ENCODE measurements at places on chromosomes 3 and 15.

- no peak for DNase-seq
Observed at GRCh38 chr3:176141837-176142236, 1055.4 kb downstream of the TBL1XR1 start.

DNA sequence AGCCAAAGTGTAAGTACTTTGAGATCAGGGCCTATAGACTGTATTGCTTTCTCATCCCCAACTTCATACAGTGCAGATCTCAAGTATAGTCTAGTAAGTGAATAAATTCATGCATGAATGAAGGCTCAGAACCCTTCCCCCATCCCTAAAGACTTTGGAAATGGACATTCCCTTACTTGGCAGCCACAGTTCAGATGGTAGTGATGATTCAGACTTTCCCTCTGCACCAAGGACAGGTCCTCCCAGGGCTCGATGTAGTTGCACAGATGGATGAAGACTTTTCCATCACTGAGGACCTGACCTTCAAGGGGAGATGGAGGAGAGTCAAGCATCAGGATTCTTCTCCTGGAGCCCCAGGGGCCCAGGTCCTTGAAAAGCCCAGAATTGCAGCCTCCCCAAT is 4.6 kb downstream of the TIMP4 start:
- DNase-seq: no peak

- DNase-seq: no peak
Observed at GRCh38 chr3:184568924-184569829, 7.6 kb downstream of the EPHB3 start.

DNA sequence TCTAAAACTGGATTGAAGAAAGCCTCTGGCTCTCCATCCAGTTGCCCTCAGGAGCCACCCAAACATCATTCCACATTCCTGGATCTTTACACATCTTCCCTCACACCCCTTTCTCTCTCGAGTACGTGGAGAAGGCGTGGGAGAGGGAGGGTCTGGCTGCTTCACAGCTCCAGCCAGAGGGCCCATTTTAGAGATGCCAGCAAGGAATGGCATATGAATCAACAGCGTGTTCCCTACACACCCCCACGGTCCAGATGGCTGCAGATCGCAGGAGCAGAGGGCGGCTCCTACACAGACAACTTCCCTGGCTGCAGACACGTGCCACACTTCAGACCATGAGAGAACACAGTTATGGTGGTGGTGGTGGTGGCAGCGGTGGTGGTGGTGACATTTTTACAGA is 280.1 kb downstream of the ERC2 start:
- DNase-seq: no peak

- no peak for DNase-seq
Observed at GRCh38 chr15:67079361-67079760, 14.0 kb downstream of the SMAD3 start.

DNA sequence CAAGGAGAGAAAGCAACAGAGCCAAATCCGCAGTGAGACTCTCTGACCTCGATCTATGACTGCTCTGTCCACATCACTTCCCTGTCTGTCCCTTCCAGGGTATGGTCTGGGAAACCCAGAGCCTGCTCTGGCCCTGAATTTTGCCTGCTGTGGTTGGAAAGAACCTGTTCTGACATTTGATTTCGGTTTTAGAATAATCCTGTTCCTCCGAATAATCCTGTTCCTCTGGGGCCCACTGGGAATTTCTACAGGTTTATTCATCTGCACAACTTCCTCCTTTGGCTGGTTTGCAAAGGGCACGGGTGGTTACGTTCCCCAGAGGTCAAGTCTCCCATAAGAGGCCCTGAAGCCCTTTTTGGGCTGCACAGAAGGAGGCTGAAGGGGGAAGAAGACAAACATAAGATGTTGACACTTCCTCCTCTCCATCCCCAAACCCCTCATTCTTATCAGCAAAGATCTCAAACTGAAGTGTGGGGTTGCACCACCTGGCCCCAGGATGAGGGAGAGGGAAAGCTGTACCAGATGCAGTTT is 10.6 kb downstream of the LAMP3 start:
- DNase-seq: no peak

DNA sequence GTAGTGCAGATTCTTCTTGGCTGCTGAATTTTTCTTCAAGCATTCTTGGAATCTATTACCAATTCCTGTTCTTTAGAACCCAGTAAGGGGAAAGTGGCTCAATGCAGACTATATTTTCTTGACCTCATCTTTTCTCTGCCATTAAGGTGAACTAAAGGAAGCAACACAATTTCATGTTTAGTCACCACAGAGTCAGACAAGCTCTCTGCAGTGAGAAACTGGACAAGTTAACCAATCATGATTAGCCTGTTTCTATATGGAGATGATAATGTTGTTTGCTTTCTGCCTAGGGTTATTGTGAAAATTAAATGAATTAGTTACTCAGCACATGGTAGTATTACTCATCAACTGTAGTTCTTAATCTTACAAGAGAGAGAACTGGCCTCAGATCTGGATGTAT is 1075.1 kb downstream of the AGBL1 start:
- DNase-seq: no peak

DNA sequence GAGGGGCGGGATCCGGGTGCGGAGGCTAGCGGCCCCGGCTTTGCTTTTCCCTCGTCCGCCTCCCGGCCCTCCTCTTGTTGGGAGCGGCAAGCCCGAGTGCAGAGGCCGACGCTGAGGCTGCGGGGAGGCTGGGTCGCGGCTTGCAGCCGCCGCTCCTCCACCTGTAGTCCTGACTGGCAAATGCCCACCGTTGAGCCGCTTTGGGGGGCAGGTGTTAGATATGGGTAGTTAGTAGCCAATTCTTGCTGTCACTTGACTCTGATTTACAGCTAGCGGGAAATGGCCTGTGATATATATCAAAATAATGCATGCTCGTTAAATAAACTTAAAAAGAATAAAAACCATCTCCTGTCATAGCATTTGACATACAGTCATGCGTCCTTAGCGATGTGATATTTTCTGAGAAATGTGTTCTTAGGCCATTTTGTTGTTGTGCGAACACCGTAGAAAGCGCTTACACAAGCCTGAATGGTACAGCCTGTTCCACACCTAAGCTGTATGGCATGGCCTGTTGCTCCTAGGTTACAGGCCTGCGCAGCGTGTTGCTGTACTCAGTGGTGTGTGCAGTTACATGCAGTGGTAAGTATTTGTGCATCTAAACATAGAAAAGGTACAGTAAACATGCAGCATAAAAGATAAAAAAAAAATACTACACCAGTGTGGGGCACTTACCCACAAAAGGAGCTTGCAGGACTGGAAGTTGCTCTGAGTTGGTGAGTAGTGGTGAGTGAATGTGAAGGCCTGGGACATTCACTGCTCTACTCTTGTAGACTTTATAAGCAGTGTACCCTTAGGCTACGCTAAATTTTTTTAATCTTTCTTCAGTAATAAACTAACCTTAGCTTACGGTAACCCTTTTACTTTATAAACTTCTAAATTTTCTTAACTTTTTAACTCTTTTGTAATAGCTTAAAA is 873 bp downstream of the CAPN7 start:
- no peak for DNase-seq

- no peak for DNase-seq
Observed at GRCh38 chr15:48876057-48876456, 1.9 kb upstream of the EID1 start.

DNA sequence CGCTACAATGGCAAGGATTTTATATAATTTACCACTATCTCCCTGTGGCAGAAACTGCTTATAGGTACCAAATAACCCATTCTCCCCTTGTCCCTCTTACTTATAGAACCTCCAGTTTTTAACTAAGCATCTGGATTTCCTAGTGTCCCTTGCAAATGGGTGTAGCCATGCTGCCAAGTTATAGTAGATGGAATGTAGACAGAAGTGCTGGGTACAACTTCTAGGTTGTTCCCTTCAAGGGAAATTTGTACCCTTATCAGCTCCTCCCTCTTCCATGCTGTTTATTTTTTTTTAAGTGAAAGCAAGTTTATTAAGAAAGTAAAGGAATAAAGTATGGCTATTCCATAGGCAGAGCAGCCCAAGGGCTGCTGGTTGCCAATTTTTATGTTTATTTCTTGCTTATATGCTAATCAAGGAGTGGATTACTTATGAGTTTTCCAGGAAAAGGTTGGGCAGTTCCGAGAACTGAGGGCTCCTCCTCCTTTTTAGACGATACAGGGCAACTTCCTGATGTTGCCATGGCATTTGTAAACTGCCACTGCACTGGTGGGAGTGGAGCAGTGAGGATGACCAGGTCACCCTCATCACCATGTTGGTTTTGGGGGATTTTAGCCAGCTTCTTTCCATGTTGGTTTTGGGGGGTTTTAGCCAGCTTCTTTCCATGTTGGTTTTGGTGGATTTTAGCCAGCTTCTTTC is 40.1 kb upstream of the TM4SF19 start:
- DNase-seq: no peak

GRCh38 chr15:100731267-100732152 is 129.1 kb downstream of the ASB7 start:
- no peak for DNase-seq

GRCh38 chr15:101024073-101024695 is 105.0 kb downstream of the LRRK1 start:
- DNase-seq: no peak

DNA sequence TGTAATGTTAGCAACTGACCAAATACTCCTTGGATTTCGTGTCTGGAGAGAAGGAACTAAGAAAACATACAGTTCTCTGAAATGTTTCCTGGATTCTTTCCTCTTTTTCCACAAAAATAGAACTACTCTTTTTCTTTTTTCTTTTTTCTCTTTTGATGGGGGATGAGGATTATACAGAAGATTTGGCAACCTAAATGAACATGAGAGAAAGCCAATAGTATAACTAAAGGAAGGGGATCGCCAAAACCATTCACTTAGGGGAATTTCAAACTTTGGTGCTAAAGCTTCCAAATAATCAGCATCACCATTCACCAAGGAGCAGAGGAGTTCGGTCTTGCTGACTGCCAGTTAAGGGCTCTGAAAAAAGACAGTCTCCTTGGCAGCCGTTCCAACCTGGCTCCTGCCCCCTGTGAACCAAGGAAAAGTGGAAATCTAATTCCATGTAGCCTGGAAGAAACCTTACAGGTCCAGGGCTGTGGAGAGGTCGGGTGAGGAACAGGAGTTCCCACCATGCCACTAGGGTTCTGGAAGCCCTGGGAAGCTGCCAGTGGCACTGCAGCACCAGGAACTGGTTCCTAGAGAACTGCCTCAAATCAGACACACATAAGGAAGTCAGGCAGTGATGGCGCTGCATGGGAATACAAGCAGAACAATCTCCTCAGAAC is 176.9 kb downstream of the TNIK start:
- no peak for DNase-seq

- DNase-seq: no peak
Observed at GRCh38 chr3:2839876-2840275, 270.3 kb downstream of the IL5RA start.

DNA sequence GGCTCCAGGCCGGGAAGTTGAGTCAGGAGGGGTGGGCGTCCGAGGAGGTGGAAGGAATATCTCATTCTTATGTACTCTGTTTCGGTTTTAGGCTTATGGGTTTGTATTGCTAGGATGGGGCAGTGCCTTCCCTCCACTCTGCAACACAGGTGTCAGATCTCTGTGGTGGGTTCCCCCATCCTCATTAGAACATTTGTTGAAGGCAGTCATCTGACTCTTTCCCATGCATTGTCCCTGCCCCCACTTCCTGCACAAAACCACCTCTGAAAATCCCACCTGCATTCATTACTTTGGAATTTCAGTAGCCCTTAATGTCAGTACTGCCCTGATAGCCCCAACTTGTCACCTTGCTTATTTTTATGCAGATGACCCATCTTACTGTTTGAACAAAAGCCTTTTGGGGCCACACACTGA is 29.5 kb downstream of the GYG1 start:
- no peak for DNase-seq

DNA sequence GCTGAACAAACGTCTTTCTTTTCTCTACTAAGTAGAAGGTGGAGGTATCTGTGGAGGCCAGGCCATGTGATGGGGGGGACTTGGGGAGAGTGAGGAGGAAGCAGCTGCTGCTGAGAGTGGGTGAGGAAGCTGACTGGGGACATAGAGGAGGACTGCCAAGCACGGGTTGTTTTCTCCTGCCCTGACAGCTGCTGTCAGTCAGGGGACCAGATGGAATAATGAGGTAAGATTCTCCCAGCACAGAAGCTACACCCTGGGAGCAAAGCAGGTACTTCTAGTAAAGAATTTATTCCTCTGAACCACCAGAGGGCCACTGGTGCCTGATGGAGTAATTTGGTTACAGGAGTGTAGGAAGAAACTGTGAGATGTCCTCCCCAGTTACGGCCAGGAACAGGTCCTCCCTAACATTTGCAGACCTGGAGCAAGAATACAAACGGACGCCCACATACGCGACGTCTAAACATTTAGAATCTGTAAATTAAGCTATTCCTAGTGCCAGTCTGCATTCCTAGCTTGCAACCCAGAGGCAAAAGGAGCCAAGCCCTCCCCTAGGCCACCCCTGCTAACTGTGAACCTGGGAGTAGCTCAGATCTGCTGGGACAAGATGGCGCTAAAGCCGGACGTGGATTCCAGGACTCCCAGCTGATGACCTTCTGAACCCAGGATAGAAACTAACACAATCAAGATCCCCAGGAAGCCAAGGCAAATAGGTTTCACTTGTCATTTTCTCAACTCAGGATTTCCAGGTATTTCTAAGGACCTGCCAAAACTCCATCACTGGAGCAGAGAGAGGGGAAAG is 14.8 kb downstream of the CRYGS start:
- DNase-seq: peak; percentile 62

- DNase-seq: no peak
Observed at GRCh38 chr3:195172039-195172684, 98.8 kb downstream of the XXYLT1 start.

- no peak for DNase-seq
Observed at GRCh38 chr3:41178576-41178975, 20.7 kb upstream of the CTNNB1 start.

GRCh38 chr15:89806210-89806558 is 8.5 kb downstream of the ANPEP start:
- DNase-seq: no peak

DNA sequence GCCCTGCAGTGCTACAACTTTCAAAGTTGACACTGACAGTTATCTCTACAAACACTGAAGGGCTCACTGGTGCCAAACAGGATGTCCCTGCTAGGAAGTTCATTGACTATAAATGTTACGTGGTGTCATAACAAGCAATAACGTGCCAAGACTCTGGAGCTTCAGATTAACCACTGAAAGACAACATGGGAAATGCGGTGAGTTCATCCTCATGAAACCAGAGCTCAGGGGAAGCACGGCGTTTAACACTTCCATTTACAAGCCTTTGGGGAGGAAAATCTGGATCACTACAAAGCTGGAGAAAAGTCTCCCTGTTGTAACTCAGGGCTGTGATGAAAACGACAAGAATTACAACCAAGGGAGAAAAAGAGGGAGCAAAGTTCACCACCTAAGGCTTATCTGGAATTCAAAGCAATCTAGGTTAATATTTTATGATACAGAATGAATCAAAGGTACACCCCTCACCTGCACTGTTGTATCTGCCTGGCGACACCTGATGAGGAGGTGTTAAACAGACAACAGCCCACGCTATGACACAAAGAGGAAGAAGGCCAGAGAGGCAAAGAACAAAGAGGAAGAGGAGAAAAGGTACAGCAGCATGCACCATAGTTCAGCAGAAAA is 27.0 kb downstream of the SHQ1 start:
- DNase-seq: no peak

GRCh38 chr3:94513600-94513999 is 450.7 kb downstream of the NSUN3 start:
- no peak for DNase-seq
